ENCODE measurements at places on chromosomes 3 and 15.

DNA sequence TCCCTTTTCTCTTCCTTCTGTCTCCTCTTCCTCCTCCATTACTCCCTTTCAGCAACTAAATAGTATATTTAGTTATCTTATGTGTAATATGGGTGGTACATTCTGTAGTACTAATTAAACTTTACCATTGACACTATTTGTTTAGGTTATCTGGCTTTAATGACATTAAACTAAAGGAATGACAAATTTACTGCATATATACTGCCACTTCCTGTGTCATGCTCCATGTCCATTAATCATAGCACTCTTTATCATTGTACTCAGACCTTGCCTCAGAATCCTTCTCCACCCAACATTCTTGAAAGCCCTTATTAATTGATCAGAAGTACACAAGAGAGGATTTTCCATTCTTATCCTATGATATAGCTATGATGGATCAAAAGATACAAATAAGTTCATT, 244.2 kb downstream of the NAALADL2 start:
- no peak for DNase-seq

- DNase-seq: no peak
Measured at GRCh38 chr3:110654843-110655502, 416.6 kb upstream of the NECTIN3 start.

DNA sequence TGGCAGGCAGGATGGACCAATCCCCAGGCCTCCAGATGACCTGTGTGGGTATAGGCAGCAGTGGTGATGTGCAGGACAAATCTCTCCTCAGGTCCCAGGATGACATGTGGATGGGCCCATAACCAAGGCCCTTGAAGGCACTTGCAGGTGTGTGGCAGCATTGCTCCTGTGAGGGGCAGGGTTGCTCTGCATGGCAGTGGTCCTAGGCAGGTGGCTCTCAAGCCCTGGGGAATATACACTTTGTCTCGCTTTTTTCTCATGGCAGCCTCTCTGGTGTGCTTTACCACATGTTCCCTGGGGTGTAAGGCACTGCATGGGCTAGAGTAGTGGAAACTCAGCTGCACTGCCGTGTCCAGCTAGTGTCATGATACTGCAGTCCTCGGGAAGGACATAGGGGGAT, 503.6 kb downstream of the UNC13C start:
- DNase-seq: no peak

GRCh38 chr15:74451861-74452835, 8.8 kb downstream of the UBL7 start:
- DNase-seq: no peak

GRCh38 chr15:49501586-49501985, 78.5 kb downstream of the FGF7 start:
- DNase-seq: no peak
